ENCODE measurements at places on chromosomes 1 and 21.

- DNase-seq, result no peak
These were observed 7.2 kb downstream of the SLAMF1 start for GRCh38 chr1:160639652-160640051.

GRCh38 chr21:21969211-21969610 lies 971.0 kb downstream of the NCAM2 start:
- no peak for DNase-seq

DNA sequence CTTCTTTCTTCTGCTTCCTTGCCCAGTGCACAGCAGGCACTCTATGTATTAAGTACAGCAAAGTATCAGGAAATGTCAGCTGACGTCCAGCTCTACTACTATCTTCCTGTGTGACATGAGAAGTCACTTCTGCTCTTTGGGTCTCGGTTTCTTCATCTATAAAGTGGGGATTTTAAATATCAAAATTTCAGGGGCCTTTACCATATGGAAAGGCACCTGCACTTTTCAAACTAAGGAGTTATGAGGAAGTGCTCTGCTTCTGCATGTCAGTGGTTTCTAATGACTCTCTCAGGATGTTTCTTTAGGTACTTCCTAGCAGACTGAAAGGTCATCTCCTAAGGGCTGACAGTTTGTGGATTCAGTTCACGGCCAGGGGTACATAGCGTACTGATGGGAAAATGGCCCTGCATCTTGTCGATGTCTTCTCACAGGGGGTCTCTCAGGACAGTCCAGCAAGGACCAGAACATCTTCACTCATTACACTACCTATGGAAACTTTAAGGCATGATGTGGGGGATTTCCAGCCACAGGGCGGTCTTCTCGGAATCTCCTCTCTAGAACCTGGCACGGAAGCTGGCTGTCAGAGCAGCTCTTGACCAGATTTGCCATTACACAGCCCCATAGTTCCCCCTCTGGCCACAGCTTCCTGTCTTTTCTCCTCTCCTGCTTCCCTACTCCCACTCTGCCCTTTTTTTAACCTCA lies 42.0 kb upstream of the MTF1 start:
- no peak for DNase-seq

GRCh38 chr1:154729577-154729976 lies 121.6 kb upstream of the ADAR start:
- DNase-seq, result no peak

- DNase-seq, result no peak
These were observed 25.1 kb upstream of the LRRC47 start for GRCh38 chr1:3821447-3821846.

DNA sequence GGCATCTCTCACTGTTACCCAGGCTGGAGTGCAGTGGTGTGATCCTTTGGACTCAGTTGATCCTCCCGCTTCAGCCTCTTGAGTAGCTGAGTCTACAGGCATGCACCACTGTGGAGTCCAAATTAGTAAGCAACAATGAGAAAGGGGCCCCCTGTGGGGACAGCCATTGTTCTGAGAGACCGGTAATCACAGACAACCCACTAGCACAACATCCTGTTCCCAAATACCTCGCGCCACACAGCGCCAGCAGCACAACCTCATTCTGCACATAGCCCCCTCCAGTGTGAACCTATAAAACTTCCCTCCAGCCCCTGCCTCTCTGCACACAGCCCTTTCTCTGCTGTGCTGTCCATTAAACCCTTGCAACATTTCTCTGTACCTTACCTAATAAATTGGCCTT lies 226.4 kb downstream of the DYRK1A start:
- no peak for DNase-seq

DNA sequence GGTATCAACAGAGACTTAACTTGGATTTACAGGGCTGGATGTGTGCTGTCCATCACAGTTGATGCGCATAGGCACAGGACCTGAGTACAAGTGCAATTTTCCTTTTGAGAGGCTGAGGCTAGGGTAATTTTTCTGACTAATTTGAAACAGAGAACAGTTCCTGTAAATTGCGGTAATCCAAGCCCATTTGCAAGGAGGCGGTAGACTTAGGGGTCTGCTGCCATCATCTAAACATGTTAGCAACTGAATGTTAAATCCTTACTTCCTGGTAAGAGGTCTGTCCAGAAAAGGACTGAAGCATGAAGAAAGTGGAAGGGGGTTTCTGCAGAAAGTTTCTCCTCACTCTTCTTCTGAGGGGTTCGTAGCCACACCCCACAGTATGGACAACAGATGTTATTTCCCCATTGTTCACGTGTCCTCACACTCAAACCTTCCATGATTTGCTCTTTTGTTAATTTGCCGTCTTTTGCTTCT lies 23.7 kb upstream of the C1orf198 start:
- no peak for DNase-seq

- DNase-seq, result no peak
These were observed 33.6 kb upstream of the GNG5 start for GRCh38 chr1:84539972-84540371.

DNA sequence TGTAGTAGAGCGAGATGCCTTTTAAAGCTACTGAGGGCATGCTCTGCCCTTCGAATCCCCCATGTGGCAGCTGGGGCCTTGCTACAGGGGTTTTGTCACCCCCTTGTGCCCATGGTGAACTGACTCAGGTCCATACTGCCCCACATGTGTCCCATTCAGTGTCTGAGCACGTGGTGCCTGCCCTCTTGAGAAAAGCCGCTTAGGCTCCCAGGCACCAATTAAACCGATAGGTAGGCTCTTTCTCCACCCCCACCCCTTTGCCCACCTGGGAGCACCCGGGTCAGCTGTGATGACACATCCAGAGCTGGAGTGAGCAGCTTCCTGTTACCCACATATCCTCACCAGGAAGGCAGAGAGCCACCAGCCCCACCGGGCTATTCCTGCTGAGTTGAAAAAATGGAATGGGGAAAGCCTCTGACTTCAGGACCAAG lies 30.5 kb downstream of the TMCC2 start:
- no peak for DNase-seq

- no peak for DNase-seq
These were observed 17.3 kb downstream of the MAP10 start for GRCh38 chr1:232822530-232822929.

DNA sequence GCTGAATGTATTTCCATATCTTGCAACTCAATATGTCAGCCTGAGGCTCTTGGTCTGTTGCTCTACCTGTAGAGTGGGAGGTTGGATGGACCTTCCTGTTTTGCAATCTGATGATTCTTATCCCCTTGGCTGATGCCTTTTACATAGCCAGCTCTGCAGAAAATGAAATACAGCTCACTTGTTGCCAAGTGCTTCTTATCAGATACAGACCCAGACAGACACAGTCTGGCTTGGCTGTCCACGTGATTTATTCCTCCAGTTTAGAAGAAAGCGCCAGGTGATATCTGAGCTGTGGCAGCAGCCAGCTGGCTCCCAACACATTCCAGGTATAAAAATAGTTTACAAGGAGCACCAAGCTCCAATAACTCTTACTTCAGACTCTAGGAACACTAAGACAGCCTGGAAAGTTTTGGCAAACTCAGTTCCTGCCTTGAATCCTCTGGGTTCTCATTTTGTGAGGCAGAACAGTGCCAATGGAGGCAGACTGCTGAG lies 479.2 kb upstream of the USP24 start:
- DNase-seq, result no peak

GRCh38 chr1:21626921-21627339 lies 42.2 kb downstream of the RAP1GAP start:
- DNase-seq, result no peak

GRCh38 chr1:67784545-67785186 lies 48.6 kb downstream of the GNG12 start:
- no peak for DNase-seq

GRCh38 chr1:74502432-74502831 lies 10.0 kb downstream of the LRRC53 start:
- DNase-seq, result no peak

- DNase-seq, result no peak
These were observed 6.8 kb downstream of the CYP4X1 start for GRCh38 chr1:47030170-47030805.

DNA sequence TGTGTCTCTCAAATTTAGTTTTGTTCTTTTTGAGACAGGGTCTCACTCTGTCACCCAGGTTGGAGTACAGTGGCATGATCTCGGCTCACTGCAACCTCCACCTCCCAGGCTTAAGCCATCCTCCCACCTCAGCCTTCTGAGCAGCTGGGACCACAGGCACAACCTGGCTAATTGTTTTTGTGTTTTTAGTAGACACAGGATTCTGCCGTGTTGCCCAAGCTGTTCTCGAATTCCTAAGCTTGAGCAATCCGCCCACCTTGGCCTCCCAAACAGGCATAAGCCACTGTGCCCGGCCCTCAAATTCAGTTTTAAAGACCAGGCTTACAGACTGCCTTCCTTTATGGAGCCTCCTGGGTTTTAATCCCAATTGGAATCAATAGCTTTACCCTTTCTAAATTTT lies 83.7 kb upstream of the SELENON start:
- no peak for DNase-seq

GRCh38 chr1:207298636-207299398 lies 22.7 kb upstream of the CD55 start:
- DNase-seq, result no peak

DNA sequence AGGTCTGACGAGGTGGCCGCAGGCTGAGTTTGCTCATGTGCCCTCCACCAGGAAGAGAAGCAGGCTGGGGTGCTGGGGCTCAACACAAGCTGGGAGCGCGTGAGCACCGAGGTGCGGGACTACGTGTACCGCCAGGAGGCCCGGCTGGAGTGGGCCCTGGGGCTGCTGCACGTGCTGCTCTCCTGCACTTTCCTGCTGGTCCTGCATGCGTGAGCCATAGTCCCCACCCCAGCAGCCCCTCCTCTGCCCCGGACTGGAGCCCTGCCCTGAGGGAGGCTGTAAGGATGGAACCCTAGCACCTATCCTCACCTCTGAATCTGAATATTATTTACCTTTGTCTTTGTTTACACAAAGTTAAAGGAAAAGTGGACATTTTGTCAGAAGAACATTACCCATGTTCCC lies 7.8 kb upstream of the ADAM15 start:
- no peak for DNase-seq

- DNase-seq, result no peak
These were observed 22.9 kb upstream of the MTF2 start for GRCh38 chr1:93056214-93056613.

DNA sequence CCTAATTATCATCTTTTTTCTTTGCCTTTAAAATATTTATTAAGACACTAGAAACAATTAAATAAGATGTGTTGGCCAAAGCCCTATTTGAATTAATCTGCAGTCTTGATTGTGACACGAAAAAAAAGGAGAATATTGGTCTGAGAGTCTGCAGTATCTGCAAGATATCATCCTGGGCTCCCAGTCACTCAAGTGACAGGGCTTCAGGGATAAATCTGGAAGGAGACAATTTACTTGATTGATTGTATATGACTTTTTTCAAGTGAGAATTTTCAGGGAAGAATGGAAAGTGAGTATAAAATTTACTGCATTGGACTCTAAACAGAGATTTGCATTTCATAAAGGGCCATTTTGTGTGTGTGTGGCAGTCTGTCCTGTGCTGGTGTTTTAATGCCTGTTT lies 233.7 kb downstream of the PAPPA2 start:
- DNase-seq, result no peak

- DNase-seq, result no peak
These were observed 58.1 kb upstream of the SH3GLB1 start for GRCh38 chr1:86646256-86646655.

DNA sequence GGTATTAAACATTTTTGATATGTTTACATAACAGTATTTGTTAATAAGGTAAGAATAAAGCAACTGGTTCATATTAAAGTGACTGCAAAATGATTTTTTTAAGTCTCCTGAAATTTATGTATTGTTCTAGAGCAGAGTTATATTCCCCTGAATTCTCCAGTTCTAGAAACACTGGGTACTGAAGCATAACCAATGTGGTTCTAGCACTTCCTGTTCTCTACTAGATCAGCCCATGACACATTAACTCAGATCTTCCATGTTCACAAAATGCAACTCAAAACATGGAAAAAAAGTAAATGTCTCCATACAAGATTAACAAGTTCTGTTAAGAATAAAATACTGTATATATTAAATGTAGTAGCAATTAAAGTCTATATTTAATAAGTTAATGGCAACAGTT lies 3.9 kb downstream of the NEGR1 start:
- DNase-seq, result no peak

DNA sequence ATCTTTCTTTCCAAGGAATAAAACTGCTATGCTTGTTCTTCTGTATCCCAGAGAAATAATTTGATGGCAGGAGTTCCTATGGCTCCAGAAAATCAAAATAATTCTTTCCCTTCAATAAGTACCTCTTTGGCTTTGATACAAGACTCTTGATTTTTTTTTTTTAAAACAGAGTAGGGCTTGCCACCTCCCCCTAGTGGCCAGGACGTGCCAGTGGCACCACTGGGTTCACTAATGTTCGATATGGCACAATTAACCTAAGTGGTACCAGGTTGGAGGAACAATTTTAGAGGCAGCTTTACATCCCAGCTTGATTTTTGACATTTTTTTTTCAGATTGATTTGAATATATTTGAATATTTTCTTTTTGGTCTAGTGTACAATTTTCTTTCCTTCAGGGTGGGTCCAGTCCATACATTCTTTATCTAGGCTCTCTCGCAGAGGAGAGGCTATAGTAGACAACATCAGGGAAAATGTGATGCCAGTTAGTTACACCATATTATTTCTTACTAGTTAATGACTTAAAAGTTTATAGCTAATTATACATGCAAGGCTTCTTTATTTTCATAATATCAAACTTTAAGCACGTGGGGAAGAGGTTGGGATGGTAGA lies 330.9 kb downstream of the S1PR1 start:
- no peak for DNase-seq

- DNase-seq, result no peak
These were observed 44.5 kb upstream of the SMYD2 start for GRCh38 chr1:214236477-214236876.

DNA sequence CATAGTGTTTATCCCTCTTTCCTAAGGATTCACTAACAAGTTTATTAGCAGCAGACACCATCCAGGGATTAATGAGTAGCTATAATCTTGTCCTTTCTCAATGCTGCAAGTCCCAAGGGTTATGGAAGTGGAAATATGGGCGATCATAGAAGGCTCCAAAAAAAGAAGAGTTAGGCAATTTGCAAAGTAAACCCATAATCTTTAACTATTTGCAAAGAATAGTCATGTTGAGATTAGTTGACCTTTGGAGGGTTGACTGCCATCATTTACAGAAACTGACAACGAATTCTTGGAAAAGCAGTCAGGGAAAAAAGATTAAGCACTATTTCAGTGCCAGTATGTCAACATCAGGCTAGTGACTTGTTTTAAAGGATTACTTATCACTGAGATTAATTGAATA lies 169.9 kb downstream of the KCNT2 start:
- no peak for DNase-seq

DNA sequence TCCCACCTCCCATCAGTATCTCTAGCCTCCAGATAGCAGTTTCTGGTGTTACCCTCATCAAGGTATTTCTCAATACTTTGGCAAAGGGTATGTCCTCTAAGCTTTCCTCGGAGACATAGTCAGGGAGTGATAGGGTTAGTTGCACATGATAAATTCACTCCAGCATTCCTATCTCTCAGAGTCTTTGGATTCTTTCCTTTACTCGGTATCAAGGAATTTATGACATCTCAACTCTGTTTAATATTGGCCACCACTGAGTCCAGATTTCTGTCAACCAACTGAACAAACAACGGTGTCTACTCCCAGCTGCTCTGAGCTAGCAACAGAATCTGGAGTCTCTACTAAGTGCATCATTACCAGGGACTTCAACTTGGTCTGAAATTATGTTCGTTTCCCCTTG lies 233.4 kb downstream of the TM2D1 start:
- no peak for DNase-seq

GRCh38 chr1:19139711-19140110 lies 70.4 kb downstream of the UBR4 start:
- no peak for DNase-seq

Data from non-pigmented ciliary epithelial cell (primary cell).